Suppressor macrophage (primary cell): ENCODE measurements at places on chromosomes 4 and X.
A peak's percentile ranks its signal among the peaks of the same experiment; 100 is the strongest.

GRCh38 chr4:182258441-182259000 lies 15.3 kb downstream of the TENM3 start:
- no peak for DNase-seq

GRCh38 chrX:19639056-19639455 lies 123.7 kb upstream of the MAP3K15 start:
- peak; percentile 66 for DNase-seq

- DNase-seq, result no peak
These were observed 26.8 kb downstream of the OCIAD2 start for GRCh38 chr4:48879561-48880442.

GRCh38 chrX:152276277-152276676 lies 137.9 kb upstream of the MAGEA10 start:
- DNase-seq, result no peak

GRCh38 chr4:3430524-3430923 lies 11.2 kb upstream of the HGFAC start:
- DNase-seq, result no peak

GRCh38 chr4:98469771-98470170 lies 188.6 kb downstream of the TSPAN5 start:
- DNase-seq, result no peak

DNA sequence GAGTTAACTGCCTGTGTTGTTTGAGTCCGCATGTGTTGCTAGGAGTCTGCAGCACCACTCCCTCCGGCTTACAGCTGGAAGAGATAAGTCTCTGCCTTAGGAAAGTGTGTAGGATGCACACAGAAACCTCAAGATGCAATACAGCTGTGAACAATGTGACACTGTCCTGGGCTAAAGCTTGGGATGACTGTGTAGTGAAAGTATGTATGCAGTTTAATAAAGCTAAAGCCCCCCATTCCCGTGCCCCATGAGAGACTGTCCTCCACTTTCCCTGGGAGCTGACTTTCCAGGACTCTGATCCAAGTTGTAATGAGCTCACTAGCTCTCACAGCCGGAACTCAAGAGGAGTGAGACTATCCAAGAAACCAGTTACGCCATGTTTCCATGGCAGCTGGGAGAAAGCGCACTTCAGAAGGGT lies 156.6 kb upstream of the FTHL17 start:
- no peak for DNase-seq

- no peak for DNase-seq
These were observed 172.0 kb downstream of the CFAP299 start for GRCh38 chr4:80507507-80507906.

GRCh38 chr4:86307432-86307831 lies 52.4 kb downstream of the MAPK10 start:
- no peak for DNase-seq

GRCh38 chr4:16124232-16124631 lies 40.4 kb upstream of the PROM1 start:
- DNase-seq, result no peak

DNA sequence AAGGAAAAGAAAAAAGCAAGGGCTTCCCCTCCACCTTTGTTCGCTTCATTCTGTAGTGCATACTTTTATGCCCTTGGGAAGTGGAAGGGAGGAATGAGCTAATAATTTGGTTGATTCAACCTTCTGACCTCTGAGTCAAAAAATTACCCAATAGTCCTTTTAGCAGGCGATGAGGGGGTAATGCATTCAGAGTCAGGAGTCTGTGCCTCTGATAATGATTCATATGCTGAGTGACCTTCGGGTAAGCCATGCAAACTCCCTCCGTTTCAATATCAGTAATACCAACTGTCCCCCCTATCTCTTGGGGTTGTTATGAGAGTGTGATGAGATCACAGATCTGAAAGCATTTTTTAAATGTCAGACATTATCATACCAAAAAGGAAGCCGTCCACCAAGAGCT lies 41.6 kb upstream of the ACSL4 start:
- peak; percentile 76 for DNase-seq

GRCh38 chr4:147846318-147847155 lies 114.6 kb downstream of the ARHGAP10 start:
- DNase-seq, result no peak

- DNase-seq, result peak; percentile 13
These were observed 94.7 kb upstream of the NAP1L5 start for GRCh38 chr4:88792268-88792781.

- DNase-seq, result no peak
These were observed 52.6 kb upstream of the NAP1L2 start for GRCh38 chrX:73267206-73267605.

DNA sequence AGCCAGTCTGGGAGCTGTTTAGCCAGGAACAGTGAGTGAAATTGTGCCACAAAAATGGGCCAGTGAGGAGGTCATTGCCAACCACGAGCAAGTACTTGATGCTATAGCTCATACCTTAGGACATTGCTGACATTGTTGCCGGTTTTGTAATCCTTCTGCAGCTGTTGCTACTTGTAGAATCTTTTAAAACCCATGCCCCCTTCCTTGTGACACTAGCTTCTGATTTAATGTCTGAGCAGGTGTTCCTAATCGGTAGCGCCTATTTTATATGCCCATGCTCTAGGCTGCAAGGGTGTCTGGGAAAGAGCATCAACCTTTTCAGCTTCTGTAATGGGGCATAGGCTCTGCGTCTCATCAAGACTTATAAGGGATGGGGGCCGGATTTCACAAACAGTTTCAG lies 2.6 kb downstream of the POLA1 start:
- DNase-seq, result no peak

DNA sequence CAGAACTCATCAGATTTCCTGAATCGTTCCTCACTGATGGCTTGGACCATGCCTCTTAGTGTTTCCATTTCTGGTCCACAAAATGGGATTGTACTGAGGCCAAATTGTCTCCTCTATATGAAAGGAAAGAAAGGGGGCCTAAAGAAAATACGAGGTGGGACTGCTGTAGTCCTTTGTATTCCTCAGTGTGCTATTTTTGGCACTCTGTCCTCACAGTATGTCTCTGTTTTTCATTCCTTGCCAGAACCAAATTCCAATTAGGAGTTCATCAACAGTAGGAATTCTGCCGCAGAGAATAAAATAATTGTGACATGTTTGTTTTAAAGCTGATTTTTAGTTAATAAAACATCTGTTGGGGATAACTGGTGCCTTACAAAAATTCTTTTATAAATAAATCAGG lies 515.7 kb downstream of the SMARCA1 start:
- DNase-seq, result no peak

DNA sequence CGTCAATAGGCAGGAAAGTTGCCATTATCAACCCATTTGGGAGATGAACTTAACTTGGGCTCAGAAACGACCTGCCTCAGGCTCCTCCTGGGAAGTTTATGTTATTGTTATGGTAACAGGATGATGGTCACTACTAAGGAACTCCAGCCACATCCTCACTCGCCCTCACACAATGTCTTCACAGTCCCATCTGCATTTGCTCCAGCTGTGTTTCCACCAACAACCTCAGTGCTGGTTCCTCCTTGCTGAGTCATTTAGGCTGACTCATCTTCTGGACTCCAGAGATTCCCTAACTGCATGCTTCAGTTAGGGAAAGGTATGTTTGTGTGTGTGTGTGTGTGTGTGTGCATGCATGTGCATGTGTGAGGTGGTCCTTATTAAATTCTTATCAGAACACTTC lies 293.4 kb upstream of the BOD1L1 start:
- peak; percentile 70 for DNase-seq

- no peak for DNase-seq
These were observed 34.1 kb upstream of the RPS6KA3 start for GRCh38 chrX:20300822-20301221.

- no peak for DNase-seq
These were observed 2.3 kb downstream of the CCDC149 start for GRCh38 chr4:24910499-24910898.

DNA sequence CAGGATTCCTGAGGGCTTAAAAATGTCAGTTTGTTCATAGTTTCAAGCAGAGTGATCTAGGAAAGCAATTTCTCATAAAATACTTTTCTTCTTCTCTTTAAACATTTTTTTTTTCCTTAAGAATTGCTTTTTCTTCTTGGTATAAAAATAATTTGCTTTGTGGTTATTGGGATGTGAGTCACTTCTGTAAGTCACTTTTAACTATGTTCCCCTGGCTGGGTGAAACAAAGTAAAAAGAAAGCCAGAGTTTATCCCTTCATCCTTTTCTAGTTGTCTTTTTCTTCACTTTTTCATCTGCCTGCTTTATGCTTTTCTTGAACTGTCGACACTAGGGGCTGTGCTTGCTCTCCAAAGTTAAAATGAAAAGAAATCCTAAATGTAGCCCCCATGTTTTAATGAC lies 33.5 kb downstream of the ARSJ start:
- no peak for DNase-seq

DNA sequence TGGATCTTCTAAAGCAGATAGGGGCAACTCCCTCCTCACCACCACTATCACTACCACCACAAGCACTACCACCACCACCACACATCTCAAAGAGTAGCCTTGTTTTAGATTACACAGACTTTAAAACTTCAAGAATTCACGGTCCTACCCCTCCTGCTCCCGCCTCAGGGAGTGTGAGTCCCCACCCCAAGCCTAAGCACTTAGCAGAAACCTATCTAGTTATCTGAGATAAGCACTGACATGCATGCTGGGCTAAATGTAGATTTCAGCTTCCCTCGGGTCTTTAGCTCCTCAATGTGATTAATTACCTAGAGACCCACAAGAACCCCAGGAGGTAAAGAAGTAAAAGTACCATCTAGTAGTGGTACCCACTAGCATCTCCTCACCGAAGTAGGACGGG lies 775 bp downstream of the AMOT start:
- DNase-seq, result no peak

- DNase-seq, result peak; percentile 60
These were observed 58.6 kb upstream of the MCF2 start for GRCh38 chrX:139766545-139766983.

- no peak for DNase-seq
These were observed 16.0 kb downstream of the IGFBP7 start for GRCh38 chr4:57093845-57094831.

GRCh38 chr4:56745042-56745441 lies 63.9 kb upstream of the HOPX start:
- no peak for DNase-seq

GRCh38 chr4:106245176-106245575 lies 70.8 kb downstream of the TBCK start:
- DNase-seq, result no peak

- no peak for DNase-seq
These were observed 169.4 kb downstream of the MAD2L1 start for GRCh38 chr4:119897260-119897659.

GRCh38 chr4:1217366-1217765 lies 31.6 kb downstream of the CTBP1 start:
- DNase-seq, result no peak

DNA sequence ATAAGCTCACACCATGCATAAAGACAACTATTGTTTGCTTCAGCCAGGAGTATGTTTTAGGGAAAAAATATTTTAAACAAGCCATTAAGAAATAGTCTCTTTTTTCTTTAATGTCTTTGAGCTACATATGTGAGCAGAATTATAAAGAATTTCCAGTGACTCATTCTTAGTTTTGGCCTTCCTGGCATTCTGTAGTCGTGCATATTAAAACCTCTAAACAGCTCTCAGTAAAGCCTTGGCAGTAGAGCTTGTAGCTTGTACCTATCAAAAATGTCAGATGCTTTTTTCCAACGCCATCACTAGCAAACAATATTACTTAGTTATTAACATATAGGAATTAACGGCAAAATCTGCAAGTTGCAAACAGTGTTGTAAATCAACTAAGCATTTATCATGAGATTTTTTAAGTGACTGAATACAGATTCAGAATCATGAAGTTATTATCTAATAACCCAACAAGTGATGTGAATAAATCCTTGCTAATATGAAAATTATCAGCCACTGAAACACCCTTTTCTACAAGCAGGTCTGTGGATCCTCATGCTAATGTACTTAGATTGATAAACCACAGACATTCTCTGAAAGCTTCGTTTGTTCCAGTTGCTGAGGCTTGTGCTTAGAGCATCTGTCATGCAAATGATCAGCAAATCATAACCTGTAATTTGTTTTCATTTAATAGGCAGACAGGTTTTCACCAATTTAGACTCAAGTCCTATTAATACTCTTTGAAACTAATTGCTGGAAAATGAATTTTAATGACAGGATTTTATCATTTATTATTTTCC lies 412.0 kb upstream of the ATOH1 start:
- no peak for DNase-seq

GRCh38 chr4:38611676-38612075 lies 52.3 kb upstream of the KLF3 start:
- DNase-seq, result no peak

DNA sequence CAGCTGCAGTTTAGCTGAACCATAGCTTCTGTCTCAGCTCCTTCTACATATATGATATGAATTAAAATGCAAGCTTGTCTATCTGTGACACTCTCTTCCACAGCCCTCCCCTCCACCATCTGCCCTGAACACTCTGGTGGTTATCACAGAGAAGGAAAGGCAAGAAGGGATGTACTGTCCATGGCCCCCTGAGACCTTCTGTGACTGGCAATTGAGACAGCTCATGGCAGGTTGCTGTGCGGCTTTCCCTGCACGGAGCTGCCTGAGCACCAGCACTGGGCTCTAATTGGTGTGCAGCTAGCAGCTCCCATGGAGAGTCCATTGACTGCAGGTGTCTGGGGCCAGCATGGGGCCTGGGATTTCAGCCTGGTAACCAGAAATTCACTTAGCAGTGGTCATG lies 109.8 kb upstream of the ANXA3 start:
- DNase-seq, result no peak

GRCh38 chrX:97402903-97403302 lies 519.2 kb downstream of the RPA4 start:
- DNase-seq, result no peak

DNA sequence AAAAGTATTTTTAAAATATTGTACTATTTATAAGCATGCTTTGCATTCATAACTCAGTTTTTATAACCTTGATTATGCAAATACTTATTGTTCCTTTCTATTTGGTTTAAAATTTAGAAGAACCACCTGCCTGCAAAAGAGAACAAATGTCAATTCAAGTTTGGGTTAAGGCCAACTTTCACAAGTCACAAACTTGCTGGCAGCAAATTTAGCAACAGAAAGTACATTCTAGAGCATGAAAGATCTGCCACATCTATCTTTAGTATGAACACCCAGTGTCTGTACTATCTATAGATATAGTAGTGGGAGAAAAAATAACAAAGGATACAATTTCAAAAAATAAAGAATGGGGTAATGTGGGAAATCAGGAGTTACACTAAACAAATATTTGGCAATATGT lies 1014.2 kb downstream of the C4orf33 start:
- no peak for DNase-seq

DNA sequence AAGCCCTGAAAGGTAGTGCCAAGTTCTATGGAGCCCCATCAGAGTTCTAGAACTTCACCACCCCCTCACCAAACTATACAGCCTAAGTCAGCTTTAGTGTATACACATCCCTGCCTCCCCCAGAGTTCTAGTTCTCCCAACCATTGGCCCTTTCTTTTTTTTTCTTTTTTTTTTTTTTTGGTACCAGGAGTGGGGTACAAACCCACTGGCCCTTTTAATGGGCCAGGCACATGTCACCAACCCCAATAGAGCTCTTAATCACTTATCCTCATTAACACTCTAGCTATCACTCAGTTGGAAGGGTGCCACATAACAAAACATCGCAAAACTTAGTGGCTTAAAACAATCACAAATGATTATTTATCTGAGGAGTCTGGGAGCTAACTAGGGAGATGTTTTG lies 588.6 kb downstream of the BCOR start:
- no peak for DNase-seq
